Stimulated activated CD8-positive, alpha-beta memory T cell treated with anti-CD3 and anti-CD28 coated beads, Interleukin-15, amount 100 ng/mL, for 48 hours (primary cell): ENCODE measurements at places on chromosomes 6 and 20.
A peak's percentile ranks its signal among the peaks of the same experiment; 100 is the strongest.

- DNase-seq = no peak
These were observed 88.3 kb downstream of the SH3BGRL2 start for GRCh38 chr6:79719248-79719960.

DNA sequence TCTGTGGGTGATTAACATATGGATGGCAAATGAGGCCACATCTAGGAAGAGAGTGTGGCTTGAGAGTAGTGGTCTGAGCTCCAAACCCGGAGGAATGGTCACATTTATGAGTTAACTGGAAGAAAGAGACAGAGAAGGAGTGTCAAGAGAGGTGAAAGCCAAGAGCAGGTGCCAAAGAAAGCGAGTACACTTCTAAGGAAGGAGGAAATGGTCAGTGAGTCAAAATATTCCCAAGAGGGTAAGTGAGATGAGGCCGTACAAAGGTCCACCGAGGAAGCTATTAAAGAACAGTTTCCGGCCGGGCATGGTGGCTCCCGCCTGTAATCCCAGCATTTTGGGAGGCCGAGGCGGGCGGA lies 104.5 kb upstream of the RNF24 start:
- no peak for DNase-seq

DNA sequence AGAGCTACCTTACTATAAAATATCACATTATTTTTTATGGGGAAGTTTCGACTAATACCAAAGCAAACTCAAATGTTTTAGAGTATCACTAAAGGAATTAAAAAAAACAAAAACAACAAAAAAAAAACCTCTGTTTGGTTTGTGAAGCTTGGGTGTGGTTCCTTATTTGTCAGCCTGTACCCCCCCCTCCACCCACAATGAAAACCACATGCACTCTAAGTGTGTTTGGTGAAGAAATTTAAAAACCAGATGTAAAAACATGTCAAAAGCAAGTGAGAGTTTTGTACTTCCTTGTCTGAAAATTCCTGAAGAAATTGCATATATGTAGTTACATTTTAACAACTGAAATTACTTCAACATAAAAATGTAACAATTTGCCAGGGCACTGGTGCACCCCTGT lies 3.1 kb downstream of the STK38 start:
- no peak for DNase-seq

- no peak for DNase-seq
These were observed 83.4 kb downstream of the TSHZ2 start for GRCh38 chr20:53055367-53056067.

DNA sequence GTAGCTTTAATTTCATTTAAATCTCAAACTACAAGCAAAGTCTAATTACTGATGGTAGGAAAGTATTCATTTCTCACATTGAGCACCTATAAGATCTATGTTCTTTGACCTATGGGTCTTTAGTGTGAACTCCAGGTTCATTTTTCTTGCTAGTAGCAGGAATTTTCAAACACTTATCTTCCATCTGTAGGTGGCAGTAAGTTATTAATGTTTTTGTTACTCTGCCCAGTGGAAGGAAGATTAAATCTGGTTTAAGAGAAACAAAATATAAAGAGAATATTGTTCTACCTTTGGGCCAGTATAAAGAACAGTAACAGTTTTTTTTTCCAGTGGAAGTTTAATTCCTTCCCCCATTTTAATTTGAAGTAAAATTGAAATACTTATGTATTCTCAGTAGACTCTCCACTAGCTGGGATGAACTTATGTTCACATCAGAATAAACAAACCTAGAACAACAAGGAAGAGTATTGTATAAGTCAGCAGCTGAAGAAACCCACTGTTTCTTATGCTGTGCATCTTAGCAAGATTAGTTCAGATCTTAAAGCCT lies 328.2 kb downstream of the PHF3 start:
- no peak for DNase-seq

DNA sequence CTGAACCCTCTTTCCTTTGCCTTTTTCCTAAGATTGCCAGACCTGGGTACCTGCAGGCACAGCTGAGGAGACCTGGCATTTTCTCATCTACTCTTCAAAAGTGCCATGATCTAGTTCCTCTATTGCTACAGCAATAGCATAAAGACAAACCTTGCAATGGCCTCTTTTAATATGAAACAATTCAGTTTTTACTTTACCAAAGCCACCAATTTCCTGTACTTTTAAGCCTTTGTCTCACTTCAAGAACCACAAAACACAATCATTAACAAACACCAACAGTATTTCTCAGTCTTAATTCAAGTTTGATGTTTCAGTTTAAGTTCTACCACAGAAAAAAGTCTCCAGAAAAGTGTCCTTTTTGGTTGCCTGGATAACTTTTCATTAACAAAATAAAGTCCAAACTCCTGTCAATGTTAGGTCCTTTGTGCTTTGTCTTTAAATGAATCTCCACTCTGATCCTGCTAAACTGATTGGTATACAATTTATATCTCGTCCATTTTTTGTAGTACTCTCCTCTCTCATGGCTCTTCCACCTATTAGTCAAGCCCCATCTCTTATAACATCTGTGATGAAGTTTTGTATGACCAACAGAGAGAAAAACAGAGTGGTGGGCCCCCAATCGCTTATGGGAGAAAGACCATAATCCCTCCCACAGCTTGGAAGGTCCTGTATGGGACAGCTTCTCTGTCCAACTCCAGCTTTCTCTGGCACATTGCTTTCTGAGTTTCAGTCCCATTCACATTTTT lies 50.5 kb upstream of the THEMIS start:
- DNase-seq = no peak

- no peak for DNase-seq
These were observed 68.0 kb downstream of the OTOR start for GRCh38 chr20:16816192-16816591.

DNA sequence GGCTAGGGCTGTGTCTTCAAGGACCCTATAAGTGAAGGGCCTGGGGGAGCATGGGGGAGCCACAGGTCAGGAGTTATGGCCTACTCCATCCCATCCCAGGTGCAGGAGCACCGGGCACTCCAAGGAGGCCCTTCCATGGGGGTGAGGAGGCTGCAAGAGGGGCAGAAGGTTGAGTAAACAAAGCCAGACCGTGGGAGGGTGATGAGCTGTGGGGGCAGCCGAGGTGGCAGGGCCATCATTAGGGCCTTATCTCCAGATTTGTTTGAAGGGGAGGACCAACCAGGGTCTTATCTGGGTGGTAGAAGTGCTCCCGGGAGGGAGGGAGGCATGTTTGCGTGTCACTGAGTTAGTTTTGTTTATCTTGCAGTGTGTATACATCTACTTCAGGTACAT lies 2.1 kb upstream of the FAM83C start:
- DNase-seq = no peak

DNA sequence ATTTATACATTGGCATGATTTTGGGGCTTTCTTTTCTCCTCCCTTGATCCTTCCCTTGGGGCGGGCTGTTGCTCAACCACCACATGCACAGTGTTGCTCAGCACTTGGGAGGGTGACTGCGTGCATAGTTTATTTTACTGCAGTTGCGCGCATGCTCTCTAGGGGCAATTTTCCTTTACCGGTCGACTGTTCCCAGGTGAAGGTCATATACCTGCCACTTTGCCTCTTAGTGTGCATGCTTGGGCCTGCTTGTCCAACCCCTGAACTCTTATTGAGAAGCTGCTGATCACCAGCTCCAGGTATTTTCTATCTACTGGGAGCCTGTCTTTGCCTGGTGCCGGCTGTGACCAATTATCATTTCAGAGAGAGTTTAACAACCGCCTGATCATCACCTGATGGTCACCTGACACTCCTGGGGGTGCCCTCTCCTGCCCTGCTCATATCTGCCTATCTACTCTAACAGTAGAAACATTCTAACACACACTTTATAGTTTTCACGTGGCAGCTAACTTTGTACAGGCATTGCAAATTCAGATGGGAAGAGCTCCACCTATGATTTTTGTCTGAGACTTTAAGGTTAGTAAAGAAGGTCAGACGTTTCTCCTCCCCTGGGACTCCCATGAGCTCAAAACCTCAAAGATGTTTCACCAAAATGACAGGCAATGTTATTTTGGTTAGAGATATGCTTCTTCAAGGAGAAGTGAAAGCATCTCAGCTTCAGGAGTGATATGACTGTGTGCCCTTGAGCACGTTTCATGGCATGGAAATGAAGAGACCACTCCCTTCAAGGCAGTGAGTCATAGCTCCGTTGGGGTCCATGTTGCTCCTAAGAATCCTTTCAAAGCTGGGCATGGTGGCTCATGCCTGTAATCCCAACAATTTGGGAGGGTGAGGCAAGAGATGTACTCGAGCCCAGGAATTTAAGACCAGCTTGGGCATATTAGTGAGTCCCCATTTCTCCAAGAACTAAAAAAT lies 227.5 kb upstream of the MYLIP start:
- DNase-seq = no peak

GRCh38 chr20:8218861-8219260 lies 86.8 kb downstream of the PLCB1 start:
- no peak for DNase-seq

DNA sequence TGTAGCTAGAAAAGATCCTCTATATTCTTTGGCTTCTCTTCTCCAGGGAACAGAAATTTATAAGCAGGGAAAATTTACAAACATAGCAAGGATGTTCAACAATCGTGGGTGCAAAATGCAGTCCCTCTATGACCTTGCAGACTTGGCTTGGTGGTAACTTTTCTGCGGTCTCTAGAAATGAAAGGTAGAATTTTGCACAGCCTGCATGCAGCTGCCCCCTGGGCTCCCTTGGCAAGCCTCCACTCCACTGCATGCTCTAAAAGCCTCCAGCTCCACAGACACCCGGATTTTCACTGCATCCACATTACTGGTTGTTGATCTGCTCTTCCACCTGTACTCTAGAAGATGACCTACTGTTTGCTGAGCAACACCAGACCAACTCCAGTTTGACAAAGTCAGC lies 236.5 kb upstream of the EYS start:
- no peak for DNase-seq

DNA sequence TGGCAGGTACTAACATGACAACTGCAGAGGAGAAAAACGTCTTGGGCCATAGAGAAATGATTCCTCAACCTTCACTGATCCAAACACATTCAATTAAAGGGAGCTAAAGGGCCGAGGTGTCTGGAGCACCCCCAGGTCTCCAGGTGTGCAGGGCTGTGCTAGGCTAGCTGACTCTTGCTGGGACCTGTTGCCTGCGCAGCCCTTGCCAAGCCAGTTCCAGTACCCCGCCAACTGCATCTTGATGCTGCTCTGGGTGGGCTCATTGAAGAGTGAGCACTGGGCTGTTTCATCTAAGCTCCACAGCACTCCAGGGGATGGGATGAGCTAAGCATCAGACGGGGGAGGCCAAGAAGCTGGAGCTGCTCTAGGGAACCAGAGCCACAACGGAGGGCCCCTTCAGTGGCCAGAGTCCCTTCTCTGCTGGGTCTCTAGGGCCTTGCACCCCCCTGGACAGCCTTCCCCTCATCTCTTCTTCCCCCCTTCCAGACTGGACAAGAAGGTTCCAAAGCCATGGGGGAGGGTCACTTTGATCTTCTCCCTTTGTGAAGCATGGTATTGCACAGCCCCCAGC lies 15.9 kb downstream of the LEMD2 start:
- no peak for DNase-seq

GRCh38 chr20:22106308-22106938 lies 401.0 kb downstream of the PAX1 start:
- no peak for DNase-seq

- no peak for DNase-seq
These were observed 3.9 kb upstream of the MARCKS start for GRCh38 chr6:113853252-113853651.

DNA sequence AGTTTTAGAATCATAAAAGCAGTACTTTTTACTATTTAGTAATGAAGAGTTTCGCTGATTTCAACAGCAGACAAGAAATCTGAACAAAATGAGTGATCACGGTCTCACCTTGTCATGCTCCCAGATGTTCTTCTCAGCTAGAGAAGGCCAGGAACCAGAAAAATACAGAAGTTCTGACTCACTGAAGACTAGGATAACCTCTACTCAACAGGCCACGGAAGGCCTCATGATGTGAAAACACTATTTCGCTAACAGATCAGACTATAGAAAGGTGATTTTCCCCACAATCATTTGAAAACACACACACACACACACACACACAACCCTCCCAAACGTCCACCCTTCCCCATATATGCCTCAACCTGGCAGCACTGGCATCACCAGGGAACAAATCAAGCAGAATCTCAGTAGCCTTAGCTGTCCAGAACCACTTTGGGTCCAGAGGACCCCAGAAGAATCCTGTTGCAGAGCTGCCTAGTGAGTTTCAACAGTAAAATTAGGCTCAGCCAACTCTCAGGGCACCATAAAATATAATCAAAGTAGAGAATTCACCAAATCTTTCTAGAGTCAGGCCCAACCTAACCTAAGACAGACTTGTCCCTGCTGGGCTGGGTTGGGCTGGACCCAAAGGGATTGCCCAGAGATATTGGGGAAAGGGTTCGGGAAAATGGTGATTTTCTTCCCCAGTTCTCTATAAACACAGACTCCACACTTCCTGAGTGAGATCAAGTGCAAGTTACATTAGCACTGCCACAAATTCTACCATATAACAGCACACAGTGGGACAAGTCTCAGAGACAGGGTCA lies 7.9 kb downstream of the EXOC2 start:
- DNase-seq = peak; percentile 22

- no peak for DNase-seq
These were observed 19.8 kb downstream of the PXDC1 start for GRCh38 chr6:3731700-3732099.

DNA sequence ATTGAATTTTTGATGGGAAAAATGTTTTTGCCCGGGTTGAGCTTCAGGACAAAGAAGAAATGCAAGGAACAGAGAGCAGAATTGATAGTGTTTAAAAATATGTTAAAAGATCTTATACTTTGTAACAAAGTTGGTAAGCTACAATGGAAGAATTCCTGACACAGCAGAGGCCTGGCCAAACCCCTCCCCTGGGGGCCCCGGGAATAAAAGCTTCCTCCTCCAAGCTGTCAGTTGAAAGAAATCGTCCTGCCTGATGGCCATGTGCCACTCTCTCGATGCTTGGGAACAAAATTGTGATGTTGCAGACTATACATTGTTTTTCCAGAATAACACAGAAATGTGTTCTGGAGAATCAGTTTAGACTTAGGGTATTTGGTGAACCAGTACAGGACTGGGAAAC lies 14.2 kb upstream of the TOX2 start:
- no peak for DNase-seq

- no peak for DNase-seq
These were observed 148.3 kb downstream of the HS3ST5 start for GRCh38 chr6:114194362-114195026.

- no peak for DNase-seq
These were observed 377.3 kb upstream of the JAG1 start for GRCh38 chr20:11051136-11051535.

DNA sequence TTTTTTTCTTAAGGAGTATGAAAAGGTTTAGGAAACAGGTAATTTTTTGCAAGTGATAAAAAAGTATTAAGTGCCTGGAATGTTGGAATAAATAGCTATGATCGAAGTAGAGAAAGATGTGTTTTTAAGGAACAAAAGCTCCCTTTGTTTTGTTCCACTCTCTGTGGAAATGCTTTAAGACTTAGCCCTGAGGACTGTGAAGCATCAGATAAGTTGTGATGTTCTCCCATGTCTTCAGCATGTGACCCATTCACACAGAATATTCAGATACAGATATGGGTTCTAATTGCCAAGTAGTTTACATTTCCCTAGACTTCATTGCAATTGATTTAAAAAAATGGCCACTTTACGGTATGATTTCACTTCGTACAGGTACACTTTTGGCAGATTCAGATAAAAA lies 80.6 kb downstream of the KCNQ5 start:
- DNase-seq = no peak
